ENCODE measurements at places on chromosomes 7 and 10. TPM values are rescaled to one million over a fixed set of nuclear protein-coding genes. Genes with fewer than 3 reads are reported as not detected.

FGL2 gene
- total RNA-seq, result 0.16 TPM

RPEL1 gene
- not detected for total RNA-seq

PHYHIPL gene
- total RNA-seq, result not detected

- H3K27ac ChIP-seq, result no peak overlapping the region
- H3K4me1 ChIP-seq, result peaks cover under 1% of the 10 kb centered on the region
- H3K27me3 ChIP-seq, result peaks cover 33% of the 10 kb centered on the region
- no peak overlapping the region for H3K4me3 ChIP-seq
Observed at GRCh38 chr7:149832332-149833041, 5.7 kb upstream of the ZNF862 start.

DNA sequence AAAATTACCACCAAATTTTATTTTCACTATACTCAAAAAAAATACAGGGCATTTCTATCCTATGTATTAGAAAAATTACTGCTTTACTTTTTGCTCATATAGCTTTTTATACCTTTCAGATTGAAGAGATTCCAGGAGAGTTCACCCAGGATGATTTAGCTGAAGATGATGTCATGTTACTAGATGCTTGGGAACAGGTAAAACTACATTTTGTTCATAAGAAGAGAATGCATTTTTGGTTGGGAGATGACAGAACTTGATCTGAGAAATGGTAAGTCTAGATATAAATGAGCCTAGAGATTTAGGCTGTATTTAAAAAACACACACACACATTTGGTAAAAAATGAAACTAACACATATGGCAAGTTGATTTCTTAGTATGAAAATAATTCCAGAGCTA is 38.1 kb upstream of the ARL4A start:
- DNase-seq, result no peak
- H3K27ac ChIP-seq, result no peak overlapping the region
- no peaks in the 10 kb centered on the region for H3K36me3 ChIP-seq
- H3K27me3 ChIP-seq, result no peaks in the 10 kb centered on the region

GRCh38 chr10:124644771-124645415 is 99.3 kb downstream of the FAM53B start:
- peaks cover 33% of the 10 kb centered on the region for H3K4me1 ChIP-seq
- no peak overlapping the region for H3K4me3 ChIP-seq
- no peak overlapping the region for H3K27ac ChIP-seq

DNA sequence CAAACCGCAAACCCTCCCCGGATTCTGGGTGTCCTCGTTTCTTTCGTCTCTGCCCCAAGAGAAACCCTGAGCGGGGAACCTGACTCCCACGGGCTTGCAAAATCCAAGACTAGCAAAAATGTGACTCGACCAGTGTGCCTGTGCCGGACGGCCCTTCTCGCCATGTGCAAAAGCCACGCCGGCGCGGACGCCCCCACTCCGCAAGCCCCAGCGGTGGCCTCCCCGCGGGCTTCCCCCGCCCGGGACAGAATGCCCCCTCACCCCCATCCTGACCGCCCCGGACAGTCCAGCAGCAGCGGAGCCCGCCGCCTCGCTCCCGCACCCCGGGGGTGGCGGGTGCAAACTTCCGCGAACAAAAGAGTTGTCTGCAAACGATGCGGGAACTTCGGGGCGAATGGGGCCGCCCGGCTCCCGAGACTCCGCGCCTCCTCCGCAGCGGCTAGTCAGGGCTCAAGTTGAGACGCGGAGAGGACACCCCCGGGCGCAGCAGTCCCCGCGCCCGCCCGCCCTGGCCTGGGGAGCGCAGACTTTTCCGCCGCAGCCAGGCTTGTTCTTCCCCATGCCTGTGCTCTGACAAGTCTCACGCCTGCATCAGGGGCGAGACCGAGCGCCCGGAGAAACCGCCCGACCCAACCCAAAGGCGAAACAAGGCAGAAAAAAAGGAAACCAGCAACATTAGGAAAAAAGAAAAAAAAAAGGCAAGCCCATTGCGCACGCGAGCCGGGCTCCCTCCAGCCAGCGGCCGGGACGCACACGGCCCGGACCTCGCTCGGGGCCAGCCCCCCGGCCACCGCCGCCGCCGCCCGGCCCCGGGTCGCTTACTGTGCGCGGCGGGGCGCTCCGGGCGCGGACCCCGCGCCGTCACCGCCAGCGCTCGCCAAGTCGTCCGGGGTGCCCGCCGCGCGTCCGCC is 732 bp downstream of the FAM53B start:
- no peaks in the 10 kb centered on the region for H3K27me3 ChIP-seq
- peaks cover 30% of the 10 kb centered on the region for H3K4me1 ChIP-seq
- peak overlapping the region; percentile 93 for H3K27ac ChIP-seq
- H3K36me3 ChIP-seq, result no peaks in the 10 kb centered on the region

DNA sequence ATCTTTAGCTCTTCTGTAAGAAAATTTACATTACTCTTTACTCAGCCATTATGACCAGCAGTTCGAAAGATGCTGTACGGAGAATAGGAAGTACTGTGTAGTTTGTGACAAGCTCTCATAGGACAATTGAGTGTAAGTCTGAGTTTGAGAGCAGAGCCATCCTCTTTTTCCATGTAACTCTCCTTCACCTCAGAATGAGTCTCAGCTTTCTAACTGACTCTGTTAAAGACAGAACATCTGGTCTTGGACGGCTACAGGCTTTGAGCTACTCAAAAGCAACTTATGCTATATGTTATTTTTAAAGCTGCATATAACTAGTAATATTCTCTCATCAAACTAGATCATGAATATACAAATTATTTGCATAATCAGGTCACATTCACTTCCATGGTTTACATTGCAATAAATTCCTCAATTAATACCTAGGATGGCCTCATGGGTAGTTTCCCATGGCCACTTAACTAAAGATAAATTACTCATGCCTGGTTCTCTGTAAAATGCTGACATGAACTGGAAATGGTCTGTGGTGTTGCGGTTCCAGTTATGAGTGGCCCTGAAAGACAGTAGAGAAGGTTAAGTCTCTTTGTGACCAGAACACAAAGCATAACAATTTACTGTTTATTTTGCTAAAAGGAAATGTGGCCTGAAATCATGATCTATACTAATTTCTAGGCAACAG is 358.7 kb downstream of the PHF14 start:
- H3K36me3 ChIP-seq, result no peaks in the 10 kb centered on the region
- no peak overlapping the region for H3K27ac ChIP-seq
- H3K27me3 ChIP-seq, result no peaks in the 10 kb centered on the region
- DNase-seq, result no peak

DNA sequence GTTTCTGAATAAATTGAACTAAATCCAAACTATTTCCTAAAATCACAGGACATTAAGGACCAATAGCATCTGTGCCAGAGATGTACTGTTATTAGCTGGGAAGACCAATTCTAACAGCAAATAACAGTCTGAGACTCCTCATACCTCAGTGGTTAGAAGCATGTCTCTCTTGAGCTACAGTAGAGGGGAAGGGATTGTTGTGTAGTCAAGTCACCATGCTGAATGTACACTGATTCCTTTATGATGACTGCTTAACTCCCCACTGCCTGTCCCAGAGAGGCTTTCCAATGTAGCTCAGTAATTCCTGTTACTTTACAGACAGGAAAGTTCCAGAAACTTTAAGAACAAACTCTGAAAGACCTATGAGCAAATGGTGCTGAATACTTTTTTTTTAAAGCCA is 13.9 kb downstream of the MEST start:
- no peak overlapping the region for H3K27ac ChIP-seq
- H3K4me1 ChIP-seq, result no peaks in the 10 kb centered on the region
- H3K4me3 ChIP-seq, result no peak overlapping the region

Measured in osteocyte (in vitro differentiated cells).